Bronchus fibroblast of lung (primary cell): ENCODE measurements at places on chromosomes 6 and 20. TPM values are rescaled to one million over a fixed set of nuclear protein-coding genes. Genes with fewer than 3 reads are reported as not detected.

The PSORS1C1 gene
- under 0.01 and 0.15 TPM in 2 replicates for total RNA-seq

The ZNF451 gene
- 15.5 and 18.0 TPM in 2 replicates for total RNA-seq

The TP53RK gene
- 19.5 and 20.4 TPM in 2 replicates for total RNA-seq

The FAM135A gene
- 2.7 and 3.0 TPM in 2 replicates for total RNA-seq

The MUC22 gene
- total RNA-seq, result not detected in 2 replicates

The LY6G6F gene
- not detected in 2 replicates for total RNA-seq

The MYB gene
- total RNA-seq, result 0.45 and 0.50 TPM in 2 replicates

The ABHD16B gene
- total RNA-seq, result not detected in 2 replicates

The WFDC2 gene
- total RNA-seq, result not detected in 2 replicates

The STMND1 gene
- total RNA-seq, result 0.17 TPM in 1 of 2 replicates, not detected in the other

The OR10C1 gene
- total RNA-seq, result not detected in 2 replicates

The PDYN gene
- not detected in 2 replicates for total RNA-seq

The HTR1B gene
- total RNA-seq, result 2.2 and 3.5 TPM in 2 replicates

The TMC2 gene
- total RNA-seq, result not detected in 2 replicates

The CCN6 gene
- total RNA-seq, result under 0.01 TPM in 1 of 2 replicates, not detected in the other

The PRR18 gene
- not detected in 2 replicates for total RNA-seq

The OR2H2 gene
- not detected in 2 replicates for total RNA-seq

The LRRN4 gene
- 0.15 TPM in 1 of 2 replicates, not detected in the other for total RNA-seq

The KIAA0408 gene
- total RNA-seq, result 0.30 and 0.84 TPM in 2 replicates

The BMP5 gene
- total RNA-seq, result 1.9 and 2.0 TPM in 2 replicates

The SLC24A3 gene
- total RNA-seq, result under 0.01 TPM in 1 of 2 replicates, not detected in the other

The TREM1 gene
- 0.15 TPM in 1 of 2 replicates, not detected in the other for total RNA-seq

The POU3F2 gene
- not detected in 2 replicates for total RNA-seq

The ARMH2 gene
- total RNA-seq, result not detected in 2 replicates

The FUT9 gene
- not detected in 2 replicates for total RNA-seq

The KHDC1 gene
- total RNA-seq, result 4.0 and 6.1 TPM in 2 replicates

The PREX1 gene
- total RNA-seq, result 3.5 and 3.6 TPM in 2 replicates

The RPL7L1 gene
- total RNA-seq, result 97.8 and 108 TPM in 2 replicates

The CRISP2 gene
- total RNA-seq, result not detected in 2 replicates

The PROKR2 gene
- total RNA-seq, result not detected in 2 replicates

The REM1 gene
- total RNA-seq, result not detected in 2 replicates

The SLC35D3 gene
- not detected in 2 replicates for total RNA-seq

The EEF1A2 gene
- total RNA-seq, result 0.30 and 0.67 TPM in 2 replicates

The DPPA5 gene
- total RNA-seq, result not detected in 2 replicates

The FAM209A gene
- total RNA-seq, result not detected in 2 replicates

The C6orf141 gene
- total RNA-seq, result 1.6 and 2.0 TPM in 2 replicates

The SERINC1 gene
- total RNA-seq, result 69.9 and 79.9 TPM in 2 replicates

The PTCHD4 gene
- 0.34 and 0.59 TPM in 2 replicates for total RNA-seq

The PACSIN1 gene
- not detected in 2 replicates for total RNA-seq

The HMGN3 gene
- total RNA-seq, result 63.8 and 75.0 TPM in 2 replicates
